ENCODE measurements at places on chromosomes 4 and X. TPM values are rescaled to one million over a fixed set of nuclear protein-coding genes. Genes with fewer than 3 reads are reported as not detected.

GRCh38 chr4:76957004-76957738 is 7.6 kb downstream of the SEPTIN11 start:
- DNase-seq: no peak

DNA sequence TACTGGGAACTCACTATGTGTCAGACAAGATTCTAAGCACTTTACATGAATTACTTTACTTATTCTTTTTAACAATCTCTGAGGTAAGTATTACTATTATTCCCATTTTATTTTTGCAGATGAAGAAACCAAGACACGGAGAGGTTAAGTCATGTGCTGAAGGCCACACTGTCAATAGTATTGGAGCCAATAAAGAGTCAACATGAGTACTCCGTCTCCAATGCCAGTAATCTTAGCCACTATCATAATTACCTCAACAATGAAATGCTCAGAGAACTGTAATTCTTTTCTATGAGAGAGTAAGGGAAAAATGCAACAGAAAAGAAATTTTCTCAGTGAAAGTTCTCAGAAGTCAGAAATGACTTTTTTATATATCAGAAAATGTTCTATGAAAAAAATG is 12.7 kb downstream of the EGF start:
- no peak for DNase-seq

- no peak for DNase-seq
Measured at GRCh38 chrX:71941776-71942175, 31.1 kb downstream of the NHSL2 start.

- no peak for DNase-seq
Measured at GRCh38 chrX:35023683-35024082, 81.1 kb downstream of the FAM47B start.

GAB3 gene
- total RNA-seq: 89.8 TPM

SH3RF1 gene
- total RNA-seq: 1.6 TPM

DNA sequence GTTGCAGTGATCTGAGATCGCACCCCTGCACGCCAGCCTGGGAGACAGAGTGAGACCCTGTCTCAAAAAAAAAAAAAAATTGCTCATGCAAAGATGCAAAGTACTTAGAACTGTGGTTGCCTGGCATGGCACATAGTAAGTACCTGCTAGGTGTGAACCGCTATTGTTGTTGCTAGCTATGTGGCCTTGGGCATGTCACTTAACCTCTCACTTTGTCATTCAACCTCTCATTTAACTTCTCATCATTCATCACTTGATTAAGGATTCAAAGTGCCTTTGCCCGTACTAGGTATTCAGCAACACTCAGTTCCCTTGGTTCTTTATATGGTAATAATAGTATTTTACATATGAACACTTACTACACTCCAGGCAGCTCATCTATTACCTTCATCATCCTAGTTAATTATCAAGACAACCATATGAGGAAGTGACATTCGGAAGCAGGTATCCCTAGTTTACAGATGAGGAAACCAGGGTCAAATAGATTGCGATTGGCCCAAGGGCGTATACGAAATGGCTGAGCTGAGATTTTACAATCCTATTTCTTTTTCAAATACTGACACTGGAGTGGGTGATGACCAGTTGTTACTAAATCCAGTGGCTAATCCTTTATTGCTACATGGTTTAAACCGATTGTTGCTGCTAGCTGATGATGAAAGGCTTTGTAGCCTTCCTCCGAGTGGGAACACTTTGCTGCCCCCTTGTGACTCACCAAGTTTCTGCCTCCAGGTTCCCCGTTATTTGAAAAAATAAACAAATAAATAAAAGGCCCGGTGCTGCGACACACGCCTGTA is 28.8 kb upstream of the SOWAHD start:
- DNase-seq: peak; percentile 48

SUPT20HL1 gene
- not detected for total RNA-seq

- no peak for DNase-seq
Measured at GRCh38 chrX:91137883-91138282, 296.8 kb upstream of the PABPC5 start.

RASGEF1B gene
- total RNA-seq: 106 TPM

- DNase-seq: no peak
Measured at GRCh38 chr4:14529653-14530052, 472.6 kb upstream of the CPEB2 start.

GRCh38 chr4:5435201-5435600 is 273.2 kb downstream of the EVC2 start:
- no peak for DNase-seq

DNA sequence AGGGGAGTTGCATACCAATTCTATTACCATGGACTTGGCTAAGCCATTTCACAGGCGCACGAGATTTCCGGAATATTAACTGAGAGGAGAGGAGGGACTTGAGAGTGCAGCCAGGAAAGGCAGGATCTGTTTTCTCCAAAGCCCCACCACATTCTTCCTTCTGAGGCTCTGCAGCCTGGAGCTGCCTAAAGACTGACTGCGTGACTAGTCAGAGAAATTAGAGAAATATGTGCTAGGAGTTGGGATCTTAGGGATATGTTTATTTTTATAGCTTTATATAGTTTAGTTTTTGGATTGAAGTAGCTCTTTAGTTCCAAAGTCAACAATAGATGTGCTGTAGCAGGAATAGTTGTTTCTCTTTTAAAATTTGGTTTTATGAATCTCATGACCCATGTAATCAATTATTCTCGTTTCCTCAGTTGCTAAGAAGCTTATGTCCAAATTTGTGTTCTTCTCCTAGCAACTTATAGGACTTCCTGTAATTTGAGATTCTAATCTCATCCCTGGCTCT is 300.1 kb upstream of the DDX53 start:
- no peak for DNase-seq

HSFX3 gene
- total RNA-seq: not detected

- no peak for DNase-seq
Measured at GRCh38 chrX:39592776-39593175, 505.0 kb downstream of the BCOR start.

DNA sequence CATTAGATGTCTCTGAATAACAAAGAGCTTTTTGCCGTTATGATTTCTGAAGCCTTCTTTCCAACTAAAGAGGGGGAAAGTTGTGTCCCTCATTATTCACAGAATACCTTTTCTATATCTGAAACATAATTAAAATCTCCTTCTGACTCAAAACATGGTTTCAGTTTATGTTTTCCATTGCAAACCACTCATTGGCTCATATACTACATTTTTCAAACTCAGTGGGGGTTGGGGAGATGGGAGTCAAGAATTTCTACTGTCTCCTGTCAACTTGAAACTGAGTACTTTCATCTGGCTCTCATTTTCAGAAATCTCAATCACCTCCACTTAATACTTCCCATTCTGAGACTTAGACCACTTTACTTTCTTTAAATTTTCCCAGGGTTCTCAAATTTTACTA is 1839.5 kb upstream of the PCDH10 start:
- no peak for DNase-seq

GATB gene
- 7.2 TPM for total RNA-seq

- no peak for DNase-seq
Measured at GRCh38 chrX:41722816-41723618, 964 bp upstream of the GPR82 start.

GRCh38 chrX:56789518-56790070 is 60.6 kb downstream of the NBDY start:
- DNase-seq: no peak

GRCh38 chr4:106287353-106287969 is 28.5 kb downstream of the TBCK start:
- DNase-seq: no peak

DNA sequence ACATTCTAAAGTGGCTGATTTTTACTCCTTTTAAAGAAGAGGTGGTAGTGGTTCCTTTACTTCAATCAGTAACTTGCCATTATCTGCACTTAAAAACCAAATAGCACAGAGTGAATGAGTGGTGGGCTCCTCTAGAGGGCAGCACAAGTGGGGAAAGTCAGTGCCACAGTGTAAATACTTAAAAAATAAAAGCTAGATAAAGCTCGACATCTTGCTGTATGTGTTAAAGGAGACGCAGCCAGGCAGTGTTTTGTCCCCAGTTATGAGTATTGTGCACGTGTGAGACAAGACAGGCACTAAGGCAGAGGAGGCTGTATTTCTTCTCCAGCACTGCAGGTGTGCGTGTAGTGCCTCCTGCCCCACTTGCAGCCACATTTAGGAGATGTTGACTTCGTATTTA is 24.6 kb downstream of the NAP1L5 start:
- peak; percentile 55 for DNase-seq

DNA sequence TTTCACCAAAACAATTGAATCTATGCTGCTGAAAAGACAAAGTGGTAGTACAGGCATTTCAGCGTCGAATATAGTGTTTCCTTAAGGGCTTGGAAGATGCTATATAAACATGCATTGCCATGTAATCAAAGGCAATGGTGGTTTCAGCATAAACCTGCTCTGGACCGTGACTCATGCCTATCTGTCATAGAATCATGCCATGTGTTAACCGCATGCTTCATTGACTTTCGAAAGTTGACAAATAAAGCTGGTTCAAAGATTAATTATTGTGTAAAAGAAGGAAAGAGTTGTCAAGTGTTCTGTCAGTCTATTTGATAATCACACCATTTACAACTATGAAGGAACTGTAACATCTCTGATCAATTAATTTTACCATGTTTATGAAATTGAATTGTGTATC is 83.2 kb downstream of the FUNDC1 start:
- DNase-seq: no peak

GASK1B gene
- 0.31 TPM for total RNA-seq

- no peak for DNase-seq
Measured at GRCh38 chrX:94576367-94577004, 902.5 kb downstream of the FAM133A start.

GRCh38 chrX:136812286-136812685 is 31.6 kb upstream of the ARHGEF6 start:
- no peak for DNase-seq

SYN1 gene
- not detected for total RNA-seq

GRCh38 chr4:41418444-41418843 is 119.5 kb upstream of the LIMCH1 start:
- no peak for DNase-seq

- DNase-seq: no peak
Measured at GRCh38 chr4:10245751-10246150, 129.2 kb upstream of the WDR1 start.

TMSB4X gene
- 6,005 TPM for total RNA-seq

All from natural killer cell (primary cell).